Fibroblast of skin of abdomen (primary cell): ENCODE measurements at places on chromosomes 7 and 10.

DNA sequence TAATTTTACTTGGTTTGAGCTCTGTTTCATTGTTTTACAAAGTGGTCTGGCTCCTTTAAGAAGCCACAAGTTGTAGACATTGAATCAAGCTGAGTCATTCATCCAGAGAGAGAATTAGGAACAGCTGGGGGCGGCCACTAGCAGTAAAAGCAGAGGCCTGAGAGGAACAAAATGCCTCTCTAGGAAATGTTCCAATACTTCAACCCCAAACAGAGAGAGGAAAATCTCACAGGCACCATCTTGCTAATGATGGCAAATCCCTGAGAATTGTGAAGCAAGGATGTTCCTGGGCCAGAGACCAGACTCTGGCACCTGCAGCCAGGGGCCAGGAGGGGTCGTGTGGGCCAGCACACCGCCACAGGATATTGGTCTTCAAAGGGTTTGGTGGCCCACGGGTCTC is 26.5 kb upstream of the TRIL start:
- DNase-seq = peak; percentile 94

- DNase-seq = no peak
Observed at GRCh38 chr10:77604941-77605351, 32.7 kb downstream of the KCNMA1 start.

- peak; percentile 42 for DNase-seq
Observed at GRCh38 chr7:133139350-133139749, 57.5 kb upstream of the CHCHD3 start.

DNA sequence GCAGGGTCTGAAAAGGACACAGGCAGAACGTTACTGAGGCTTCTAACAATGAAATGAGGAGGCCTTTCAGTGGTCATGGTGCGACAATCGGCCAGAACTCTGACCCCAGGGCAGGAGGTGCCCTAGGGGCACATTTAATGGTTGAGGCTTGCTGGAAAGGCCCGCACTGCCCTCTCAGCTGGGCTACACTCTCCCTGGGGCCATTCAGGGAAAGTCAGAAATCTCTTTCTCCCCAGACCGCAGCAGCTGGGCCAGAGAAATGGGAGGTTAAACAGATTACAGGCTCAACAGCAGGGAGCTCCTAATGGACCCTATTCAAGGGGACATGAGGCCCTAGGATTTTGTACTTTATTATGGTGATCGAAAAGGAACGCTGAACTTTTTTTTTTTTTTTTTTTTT is 85.6 kb upstream of the FGFR2 start:
- DNase-seq = no peak

- peak; percentile 24 for DNase-seq
Observed at GRCh38 chr7:138565451-138566114, 105.5 kb downstream of the TRIM24 start.

DNA sequence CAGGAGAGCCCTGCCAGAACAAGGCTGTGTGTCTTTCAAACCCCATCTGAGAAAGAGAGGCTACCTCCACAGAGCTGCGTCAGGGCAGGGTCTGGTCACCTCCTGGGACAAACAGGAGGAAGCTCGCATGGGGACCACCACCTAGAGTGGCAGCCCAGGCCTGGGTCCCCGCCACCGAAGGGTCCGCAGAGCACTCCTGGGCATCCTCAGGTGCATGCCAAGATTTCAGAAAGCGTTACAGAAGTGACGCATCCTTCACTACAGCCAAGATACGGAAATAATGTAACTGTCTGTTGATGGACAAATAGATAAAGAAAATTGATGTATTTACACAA is 42.6 kb downstream of the GSDME start:
- no peak for DNase-seq

- DNase-seq = no peak
Observed at GRCh38 chr10:124044143-124044862, 49.1 kb downstream of the CHST15 start.

DNA sequence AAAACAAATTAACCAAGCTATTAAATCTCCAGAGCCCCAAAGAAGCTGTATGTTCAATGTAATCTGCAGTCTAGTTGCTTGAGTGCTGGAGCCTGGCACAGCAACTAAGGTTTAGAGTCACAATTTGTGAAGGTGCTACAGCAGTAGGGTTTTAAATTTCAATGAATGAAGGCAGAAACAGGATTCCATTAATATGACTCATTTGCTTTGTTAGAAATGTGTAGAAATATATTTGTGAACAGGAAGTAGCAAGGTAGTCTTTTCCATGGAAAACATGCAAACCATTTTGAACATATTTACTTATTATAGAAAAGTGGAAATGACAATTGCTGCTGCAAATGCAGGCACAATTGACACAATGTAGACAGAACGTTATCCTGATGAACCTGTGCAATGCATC is 149.0 kb upstream of the STEAP4 start:
- no peak for DNase-seq

GRCh38 chr7:16697507-16698199 is 51.7 kb downstream of the BZW2 start:
- DNase-seq = peak; percentile 59

- DNase-seq = no peak
Observed at GRCh38 chr10:78200686-78201085, 167.0 kb downstream of the RPS24 start.

DNA sequence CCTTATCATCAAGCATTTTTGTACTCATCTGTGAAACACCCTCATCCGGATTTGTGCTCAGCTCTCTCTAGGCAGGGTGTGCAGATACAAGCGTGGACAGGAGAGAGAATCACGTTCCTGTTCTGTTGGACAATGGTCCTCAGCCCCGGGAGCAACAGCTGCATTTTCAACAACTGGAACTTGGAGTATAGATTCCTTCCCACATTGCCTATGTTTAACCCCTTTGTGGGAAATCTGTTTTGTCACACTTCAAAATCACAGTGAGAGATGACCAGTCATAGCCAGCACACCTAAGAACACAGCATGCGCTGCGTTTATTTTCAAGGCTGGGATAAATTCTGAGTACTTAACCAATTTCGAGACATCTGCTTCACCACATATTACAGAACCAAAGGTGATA is 32.5 kb downstream of the MAP3K8 start:
- DNase-seq = no peak

- no peak for DNase-seq
Observed at GRCh38 chr7:36916619-36917018, 192.3 kb upstream of the AOAH start.

DNA sequence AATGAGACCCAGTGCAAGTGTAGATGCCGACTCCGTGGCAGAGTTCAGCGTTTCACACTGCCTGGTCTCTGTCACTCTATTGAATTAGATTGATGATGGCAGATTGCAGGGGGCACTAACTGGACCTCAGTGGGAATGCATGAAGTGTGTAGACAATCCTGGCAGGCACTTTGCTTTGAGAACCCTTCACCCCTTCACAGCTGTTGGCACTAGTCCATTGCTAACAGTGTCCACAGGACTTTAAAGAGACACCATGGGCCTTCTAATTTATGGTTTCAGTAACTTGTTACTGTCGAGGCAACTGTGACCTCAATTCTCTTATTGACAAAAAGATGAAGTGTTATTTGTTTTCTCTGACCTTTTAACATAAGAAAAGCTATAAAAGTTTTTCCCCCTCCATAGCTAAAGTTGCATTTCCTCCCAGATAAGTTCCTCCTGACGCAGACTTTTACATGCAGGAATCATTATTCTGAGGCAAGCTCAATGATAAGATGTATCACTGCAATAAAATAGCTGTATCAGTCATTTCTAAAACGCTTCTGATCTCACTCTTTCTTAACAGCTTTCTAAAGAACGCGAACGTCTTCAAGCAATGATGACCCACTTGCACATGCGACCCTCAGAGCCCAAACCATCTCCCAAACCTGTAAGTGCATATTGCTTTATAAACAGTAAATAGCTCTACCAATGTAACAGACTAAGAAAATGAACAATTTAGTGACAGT is 238.9 kb downstream of the FOXP2 start:
- no peak for DNase-seq

DNA sequence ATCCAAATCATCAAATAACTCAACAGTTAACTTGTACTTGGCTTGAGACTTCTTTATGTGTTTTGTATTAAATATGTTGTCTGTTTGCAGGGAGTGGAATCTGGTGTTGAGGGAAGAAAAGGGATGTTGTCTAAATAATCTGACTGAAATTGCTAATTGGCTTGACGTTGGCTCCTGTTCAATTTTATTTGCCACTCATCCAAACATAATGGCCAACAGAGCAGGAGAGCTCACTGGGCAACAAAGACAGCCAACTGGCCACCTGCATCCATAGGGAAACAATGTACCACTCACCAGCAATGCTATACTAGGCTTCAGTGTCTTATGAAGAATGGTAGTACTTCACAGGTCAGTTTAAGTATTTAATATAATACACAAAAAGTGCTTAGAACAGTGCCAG is 80.5 kb downstream of the FAM13C start:
- no peak for DNase-seq

DNA sequence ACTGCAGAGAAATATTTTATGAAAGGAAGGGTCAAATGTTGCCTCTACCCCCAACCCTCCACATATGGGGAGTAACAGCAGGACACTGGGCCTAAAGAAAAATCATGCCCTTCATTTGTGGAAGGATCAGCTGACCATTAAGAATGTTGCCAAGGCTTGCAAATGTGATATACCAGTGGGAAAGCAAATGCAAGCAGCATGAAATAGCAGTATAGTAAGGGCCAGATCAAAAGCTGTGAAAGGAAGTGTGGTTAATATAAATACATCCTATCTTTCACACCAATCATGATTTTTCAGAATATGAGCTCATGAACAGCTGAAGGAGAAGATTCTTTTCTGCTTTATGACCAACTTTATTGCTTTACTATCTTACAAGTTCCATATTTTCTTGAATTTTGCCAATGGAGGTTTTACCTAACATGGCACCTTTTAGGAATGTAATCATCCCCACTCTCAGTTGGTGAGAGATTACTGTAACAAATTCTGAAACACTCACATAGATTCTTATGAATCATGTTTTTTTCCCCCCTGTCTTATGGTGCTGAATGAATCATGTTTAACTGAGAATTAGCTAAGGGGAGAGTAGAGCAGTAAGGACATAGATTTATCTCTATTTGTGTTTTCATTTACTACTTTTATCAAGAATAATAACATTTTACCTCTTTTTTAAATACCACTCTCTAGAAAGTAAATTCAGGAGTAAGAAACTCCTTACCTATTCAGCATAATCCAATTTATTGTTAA is 12.1 kb upstream of the ATAD1 start:
- DNase-seq = no peak
